ENCODE measurements at places on chromosomes 1 and 21.
A peak's percentile ranks its signal among the peaks of the same experiment; 100 is the strongest.

DNA sequence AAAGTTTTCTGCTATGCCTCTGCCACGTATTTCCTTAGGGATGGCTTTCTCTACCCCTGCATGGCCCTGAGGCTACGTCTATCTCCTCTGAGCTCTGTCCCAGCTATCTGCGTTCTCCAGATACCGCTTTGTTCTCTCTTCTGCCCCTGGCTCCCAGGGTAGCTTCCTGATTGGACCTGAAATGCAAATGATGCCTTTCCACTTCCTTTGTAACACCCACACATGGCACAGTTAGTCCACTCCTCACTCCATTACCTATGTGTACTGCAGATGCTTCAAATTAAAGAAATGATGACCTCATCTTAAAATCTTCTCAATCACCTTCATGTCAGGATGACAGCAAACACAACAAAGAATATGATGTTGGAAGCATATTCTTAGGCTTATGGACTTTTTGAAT is 138.6 kb upstream of the POGK start:
- DNase-seq = no peak

GRCh38 chr21:15794277-15794912 is 64.6 kb downstream of the USP25 start:
- DNase-seq = no peak

DNA sequence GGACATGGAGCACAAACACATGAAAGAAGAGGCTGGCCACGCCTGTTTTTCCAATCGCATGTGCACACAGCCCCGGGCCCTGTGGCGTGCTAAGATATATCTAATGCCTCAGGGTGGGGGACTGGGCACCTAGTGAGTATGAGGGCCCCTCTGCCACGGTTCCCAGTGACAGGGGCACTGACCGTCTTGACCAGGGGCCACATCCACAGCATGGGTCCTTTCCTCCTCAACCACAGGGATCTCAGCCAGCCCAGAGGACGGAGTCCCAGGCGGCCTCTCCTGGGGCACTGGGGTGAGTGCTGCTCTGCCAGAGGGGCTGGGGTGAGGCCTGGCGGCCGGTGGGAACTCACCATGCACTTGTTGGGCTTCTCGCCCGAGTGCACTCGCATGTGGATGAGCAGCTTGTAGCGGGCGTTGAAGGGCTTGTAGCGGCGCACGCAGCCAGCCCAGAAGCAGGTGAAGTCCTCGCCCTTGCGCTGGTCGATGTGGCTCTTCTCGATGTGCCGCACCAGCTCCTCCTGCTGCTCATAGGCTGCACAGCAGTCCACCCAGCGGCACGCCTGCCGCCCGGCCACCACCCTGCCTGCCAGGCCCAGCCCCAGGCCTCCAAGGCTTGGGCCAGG is 134.7 kb downstream of the DMRTB1 start:
- no peak for DNase-seq

DNA sequence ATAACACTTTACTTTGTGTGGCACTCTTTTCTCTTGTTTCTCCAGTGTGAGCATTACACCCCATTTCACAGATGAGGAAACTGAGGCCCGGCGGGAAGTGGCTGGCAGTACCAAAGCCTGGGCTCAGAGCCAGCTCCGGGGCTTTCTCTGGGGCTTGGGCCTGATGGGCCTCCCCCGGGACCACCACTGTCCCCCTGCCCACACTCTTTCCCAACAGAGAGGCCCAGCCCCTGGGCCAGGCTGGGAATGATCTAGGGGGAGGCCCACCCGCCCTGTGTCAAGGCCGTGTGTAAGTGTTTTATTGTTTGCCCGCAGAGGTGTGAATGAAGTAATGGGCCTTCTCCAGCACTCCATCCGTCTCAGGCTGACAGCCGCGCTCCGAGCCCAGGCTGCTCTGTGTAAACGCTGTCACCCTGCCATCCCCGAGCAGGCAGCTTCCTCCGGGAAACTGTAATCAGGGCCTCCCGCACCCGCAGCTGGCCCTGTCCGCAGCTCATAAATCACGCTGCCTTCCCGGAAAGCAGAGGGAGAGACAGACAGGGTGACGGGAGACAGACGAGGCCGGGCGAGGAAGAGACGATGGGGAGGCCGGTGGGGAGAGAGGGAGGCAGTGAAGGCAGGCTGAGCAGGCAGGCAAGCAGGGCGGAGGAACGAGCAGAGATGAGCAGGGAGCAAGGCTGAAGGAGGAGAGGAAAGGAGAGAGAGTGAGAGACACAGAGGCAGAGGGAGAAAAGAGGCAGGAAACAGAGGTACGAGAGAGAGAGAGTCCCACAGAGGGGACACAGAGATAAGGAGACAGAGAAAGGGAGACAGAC is 109.7 kb upstream of the ZBTB40 start:
- DNase-seq = peak; percentile 27

GRCh38 chr1:110610696-110611286 is 4.6 kb upstream of the KCNA2 start:
- DNase-seq = no peak
